ENCODE measurements at places on chromosomes 2 and 18.
A peak's percentile ranks its signal among the peaks of the same experiment; 100 is the strongest.

DNA sequence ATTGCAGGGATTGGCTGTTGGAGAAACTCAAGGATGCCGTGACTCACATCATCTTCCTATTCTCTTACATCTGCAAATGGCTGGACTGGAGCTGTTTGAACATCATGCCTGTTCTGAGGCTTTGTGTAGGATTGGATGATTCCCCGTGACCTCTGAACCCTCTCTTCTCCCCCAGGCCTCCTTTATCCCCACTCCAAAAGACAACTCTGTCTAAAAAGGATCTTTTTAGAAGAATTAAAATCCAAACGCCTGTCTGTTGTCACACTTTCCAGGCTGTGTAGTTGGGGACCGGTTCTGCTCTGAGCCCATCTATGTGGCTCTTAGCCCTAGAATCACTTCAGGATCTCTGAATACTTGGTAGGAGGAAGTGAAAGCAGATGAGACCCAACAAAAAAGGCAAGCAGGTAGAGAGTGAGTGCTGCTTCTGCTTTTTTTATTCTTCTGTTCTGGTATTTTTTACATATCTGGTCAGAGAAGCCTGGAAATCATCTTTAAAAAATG, 565 bp downstream of the SP140 start:
- DNase-seq = peak; percentile 24

GRCh38 chr2:8542381-8543059, 139.3 kb upstream of the ID2 start:
- DNase-seq = no peak

DNA sequence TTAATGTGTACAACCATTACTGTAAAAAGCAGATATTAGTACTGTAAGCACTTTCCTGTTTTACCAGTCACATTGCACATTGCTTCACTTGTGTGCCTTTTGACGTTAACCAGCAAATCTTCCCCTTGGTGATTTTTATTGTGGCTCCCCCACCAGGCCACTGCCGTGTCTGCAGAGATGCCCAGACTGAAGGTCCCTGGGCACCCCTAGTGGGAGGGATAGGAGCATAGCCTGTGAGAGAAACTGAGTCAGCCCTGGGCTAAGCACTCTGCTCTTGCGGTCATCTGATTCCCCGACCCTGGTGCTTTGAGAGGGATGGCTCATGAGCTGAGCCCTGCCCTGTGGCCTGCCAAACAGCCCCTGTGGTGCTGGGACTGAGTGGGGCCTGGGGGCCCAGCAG, 73.4 kb downstream of the INPP4A start:
- DNase-seq = peak; percentile 59

DNA sequence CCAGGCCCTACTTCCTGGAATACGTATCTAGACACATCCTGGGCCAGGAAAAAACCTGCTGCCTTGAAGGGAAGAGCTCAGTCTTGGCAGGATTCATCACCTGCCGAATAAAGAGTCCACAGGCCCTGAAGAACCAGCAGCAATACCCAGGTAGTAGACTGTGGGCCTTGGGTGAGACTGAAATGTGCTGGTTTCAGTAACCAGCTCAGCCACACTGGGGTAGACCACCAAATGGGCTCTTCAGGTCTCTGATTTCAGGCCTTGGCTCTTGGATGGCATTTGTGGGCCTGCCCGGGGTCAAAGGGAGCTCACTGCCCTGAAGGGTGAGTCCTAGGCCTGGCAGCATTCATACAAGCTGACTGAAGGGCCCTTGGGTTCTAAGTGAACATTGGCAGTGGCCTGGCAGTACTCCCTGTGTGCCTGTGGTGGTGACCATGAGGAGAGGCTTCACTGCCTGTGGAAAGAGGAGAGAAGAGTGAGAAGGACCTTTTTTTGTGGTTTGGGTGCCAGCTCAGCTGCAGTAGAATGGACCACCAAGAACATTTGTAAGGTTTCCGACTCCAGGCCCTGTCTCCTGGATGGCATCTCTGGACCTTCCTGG, 175.1 kb downstream of the ANKRD30B start:
- DNase-seq = no peak

DNA sequence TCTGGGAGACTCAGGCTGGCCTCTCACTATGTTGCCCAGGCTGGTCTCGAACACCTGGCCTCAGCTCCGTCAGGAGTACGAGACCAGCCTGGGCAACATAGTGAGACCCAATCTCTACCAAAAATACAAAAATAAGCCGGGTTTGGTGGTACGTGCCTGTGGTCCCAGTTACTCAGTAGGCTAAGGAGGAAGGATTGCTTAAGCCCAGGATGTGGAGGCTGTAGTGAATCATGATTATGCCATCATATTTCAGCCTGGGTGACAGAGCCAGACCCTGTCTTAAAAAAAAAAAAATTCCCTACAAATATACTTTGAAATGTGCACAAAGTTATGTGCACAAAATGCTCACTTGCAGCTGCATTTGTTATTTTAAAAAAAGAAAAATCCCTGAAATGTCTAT, 26.3 kb upstream of the AGAP1 start:
- no peak for DNase-seq

DNA sequence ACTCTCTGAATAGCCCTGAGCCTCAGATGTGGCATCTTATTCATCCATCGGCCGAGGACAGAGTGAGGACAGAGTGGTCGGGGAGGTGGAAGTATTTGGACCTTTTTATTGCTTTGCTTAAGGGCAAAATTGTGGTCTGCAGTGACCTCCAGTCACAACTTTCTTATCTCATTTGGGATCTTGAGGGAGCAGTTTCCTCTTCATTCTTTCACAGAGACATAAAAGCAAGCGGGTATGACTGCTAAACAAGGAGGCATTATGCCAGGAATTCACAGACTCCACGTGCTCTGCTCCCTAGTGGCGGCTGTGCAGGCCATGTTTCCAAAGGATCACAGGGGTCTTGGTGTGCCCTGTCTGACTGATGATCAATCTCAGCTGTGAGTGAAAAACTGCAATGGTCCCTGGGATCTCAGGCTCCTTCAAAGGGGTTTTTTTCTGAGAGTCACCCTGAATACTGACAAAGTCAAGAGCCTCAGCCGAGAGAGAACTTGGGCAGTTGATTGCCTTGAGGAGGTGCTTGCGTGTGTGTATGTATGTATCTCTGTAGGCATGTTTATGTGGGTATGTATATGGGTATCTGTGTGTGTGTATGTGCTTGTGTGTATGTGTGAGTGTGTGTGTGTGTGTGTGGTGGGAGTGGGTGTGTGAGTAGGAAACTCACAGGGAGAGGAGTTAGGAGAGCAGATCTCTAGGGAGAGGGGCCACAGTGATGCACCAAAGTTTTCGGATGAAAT, 47.7 kb downstream of the RAPGEF4 start:
- DNase-seq = no peak

DNA sequence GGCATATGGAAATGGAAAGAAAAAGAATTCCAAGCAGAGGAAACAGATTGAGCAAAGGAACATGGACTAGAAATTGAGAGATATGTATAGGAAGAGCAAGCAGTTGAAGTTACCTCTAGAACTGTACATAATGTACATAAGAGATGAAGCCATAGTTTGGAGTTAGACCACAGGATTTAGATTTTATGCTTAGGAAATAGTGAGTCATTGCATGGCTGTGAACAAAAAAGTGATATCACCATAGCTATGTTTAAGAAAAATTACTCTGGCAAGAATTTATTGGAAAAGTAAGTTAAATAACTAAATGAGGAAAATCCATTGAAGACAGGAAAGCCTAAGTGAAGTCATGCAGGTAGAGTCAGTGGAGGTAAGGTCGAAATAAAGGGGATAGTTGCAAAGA, 99.4 kb upstream of the GALNT5 start:
- DNase-seq = no peak

DNA sequence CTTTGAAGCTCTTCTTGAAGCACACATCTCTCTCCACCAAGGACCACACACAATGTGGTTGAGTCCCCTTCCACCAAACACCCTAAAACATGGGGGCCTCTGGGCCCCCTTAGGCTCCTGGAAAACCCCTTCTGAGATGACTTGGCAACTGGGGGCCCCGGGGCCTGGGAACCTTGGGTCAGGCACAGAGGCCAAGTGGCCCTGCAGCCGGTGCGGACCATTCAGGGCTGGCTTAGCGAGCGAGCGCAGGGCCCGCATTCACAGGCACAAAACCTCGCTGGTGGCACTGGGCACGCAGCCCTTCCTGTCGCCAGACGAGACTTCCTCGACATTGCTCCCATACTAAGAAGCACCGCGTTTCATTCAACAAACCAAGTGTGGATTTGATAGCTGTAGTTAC, 111.2 kb upstream of the ID2 start:
- DNase-seq = no peak

DNA sequence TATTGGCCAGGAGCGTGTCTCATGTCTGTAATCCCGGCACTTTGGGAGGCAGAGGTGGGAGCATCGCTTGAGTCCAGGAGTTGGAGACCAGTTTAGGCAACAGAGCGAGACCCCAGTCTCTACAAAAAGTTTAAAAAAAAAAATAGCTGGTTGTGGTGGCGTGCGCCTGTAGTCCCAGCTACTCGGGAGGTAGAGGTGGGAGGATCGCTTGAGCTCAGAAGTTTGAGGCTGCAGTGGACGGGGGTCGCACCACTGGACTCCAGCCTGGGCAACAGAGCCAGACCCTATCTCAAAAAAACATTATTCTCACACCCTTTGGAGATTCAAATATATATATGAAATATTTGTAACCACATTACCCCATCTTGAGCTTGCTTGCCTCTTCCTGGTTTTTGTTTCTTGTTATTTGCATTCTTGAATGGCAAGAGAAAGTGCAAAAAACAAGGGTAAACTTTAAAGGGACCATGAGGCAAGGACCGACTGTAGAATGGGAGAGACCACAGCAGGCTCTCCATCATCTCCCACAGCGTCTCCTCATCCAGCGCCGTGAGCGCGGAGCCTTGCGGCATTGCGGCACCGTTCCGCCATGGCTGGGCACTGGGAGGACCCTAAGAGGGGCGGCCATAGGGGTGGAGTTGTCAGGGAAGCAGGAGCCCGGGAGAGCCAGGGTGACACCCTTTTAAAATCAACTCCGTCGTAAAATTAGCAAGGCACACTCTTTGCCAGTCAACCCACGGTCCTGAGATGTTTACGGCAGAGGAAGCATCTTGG, 1.4 kb downstream of the ELP2 start:
- DNase-seq = no peak

- no peak for DNase-seq
These were observed 38.2 kb downstream of the PLEKHM3 start for GRCh38 chr2:207987025-207987716.

- DNase-seq = no peak
These were observed at the start of gene IGFBP5 for GRCh38 chr2:216695401-216695821. Gene IGFBP5 (minus strand): TSS chr2:216695549. CDS start chr2:216694775, 774 bp downstream.

DNA sequence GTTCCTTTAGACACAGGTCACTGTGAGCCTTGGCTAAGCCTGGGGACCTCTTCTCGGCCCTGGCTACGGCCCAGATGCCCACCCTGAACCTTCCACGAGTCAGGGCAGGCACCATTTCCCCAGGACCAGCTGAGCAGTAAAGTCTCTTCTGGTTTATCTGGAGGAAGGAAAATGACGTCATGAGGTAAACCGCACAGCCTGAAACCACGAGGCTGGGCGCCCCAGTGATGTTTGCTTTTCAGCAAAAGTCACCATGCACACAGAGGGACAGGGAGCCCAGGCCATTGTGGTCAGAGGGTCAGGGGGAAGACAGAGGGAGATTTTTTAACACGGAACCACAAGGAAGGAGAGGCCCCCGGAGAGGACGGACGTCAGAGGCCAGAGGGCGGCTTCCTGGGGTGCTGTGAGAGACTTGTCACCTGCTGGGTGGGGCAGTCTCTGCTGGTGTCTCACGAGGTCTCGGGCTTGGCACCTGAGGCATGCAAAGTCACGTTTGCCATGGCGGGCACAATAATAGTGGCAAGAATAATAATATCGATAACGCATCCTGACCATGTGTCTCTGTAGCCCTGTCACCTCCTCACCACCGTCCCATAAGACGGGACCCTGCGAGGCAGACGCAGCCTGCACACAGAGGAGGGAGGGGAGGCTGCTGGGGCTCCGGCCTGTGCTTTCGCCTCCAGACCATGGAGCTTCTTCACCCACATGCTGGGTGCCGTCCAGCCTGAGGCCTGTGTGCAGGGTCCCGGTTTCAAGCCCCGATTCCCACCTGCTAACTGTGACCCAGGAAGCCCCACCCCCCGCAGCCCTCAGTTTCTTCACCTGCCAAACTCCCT, 33.2 kb upstream of the FOSL2 start:
- peak; percentile 85 for DNase-seq

DNA sequence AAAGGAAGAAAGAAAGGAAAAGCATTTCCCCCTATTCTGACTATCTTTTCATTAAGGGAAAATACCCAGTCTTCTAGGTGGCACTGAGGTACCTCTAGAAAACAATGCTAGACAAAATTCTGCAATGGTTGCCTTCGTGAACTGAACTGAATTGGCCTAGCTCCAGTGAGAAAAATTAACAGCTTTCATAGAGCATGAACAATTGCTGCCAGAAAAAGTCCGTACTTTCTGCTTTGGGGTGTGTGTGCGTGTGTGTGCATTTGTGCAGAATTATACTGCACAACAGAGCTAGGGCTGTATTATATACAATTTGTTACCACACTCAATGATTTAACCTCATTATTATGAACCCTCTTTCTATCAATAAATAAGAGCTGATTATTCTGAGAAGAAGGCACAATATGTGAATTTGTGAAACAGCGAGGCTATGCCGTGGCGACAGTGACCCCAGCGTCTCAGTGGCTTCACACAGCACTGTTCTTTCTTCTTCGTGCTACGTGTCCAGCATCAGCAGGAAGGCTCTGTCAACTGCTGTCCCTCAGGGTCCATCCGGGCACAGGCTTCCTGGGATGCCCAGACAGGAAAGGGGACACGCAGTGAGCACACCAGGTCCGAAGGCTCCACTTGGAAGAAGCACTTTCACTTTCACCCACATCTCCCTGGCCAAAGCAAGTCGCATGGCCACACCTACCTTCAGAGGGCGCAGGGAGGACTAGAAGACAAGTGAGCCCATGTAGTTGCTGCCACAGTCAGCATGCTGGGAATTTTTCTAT, 47.5 kb downstream of the PTGR3 start:
- peak; percentile 13 for DNase-seq

GRCh38 chr2:186726938-186727337, 33.1 kb downstream of the FAM171B start:
- DNase-seq = no peak

DNA sequence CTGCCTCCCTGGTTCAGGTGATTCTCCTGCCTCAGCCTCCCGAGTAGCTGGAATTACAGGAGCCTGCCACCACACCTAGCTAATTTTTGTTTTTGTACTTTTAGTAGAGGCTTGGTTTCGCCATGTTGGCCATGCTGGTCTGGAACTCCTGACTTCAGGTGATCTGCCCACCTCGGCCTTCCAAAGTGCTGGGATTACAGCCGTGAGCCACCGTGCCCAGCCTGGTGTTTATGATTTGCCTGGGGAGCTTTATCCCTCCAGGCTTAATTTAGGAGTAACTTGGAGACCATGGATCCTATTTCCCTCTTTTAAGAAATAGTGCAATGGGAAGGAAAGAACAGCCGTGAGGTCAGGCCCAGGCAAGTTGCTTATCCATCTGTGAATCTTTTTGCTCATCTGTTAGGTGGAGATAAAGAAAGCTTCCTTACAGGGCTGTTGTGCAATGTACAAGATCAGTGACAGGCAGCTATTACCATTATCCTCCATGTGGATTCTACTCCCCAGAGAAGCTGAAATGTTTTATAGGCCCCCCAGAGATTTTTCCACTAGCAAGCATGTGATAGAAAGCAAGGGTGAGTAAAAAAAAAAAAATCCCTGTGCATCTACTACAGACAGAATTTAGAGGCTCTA, 104.9 kb upstream of the MGAT5 start:
- DNase-seq = no peak

Measured in stimulated activated CD4-positive, alpha-beta T cell treated with anti-CD3 and anti-CD28 coated beads, Interleukin-15, amount 100 ng/mL, for 24 hours (primary cell).